ENCODE measurements at places on chromosomes 16 and 17. TPM values are rescaled to one million over a fixed set of nuclear protein-coding genes. Genes with fewer than 3 reads are reported as not detected.

KRT222 gene
- under 0.01 TPM for total RNA-seq

CSH1 gene
- not detected for total RNA-seq

ANKRD13B gene
- total RNA-seq, result 5.4 TPM

LRRC46 gene
- 0.19 TPM for total RNA-seq

ZNHIT3 gene
- 20.9 TPM for total RNA-seq

OTOP2 gene
- not detected for total RNA-seq

FXR2 gene
- total RNA-seq, result 50.2 TPM

C1QTNF8 gene
- not detected for total RNA-seq
